ENCODE measurements at places on chromosomes 1 and 21.

DNA sequence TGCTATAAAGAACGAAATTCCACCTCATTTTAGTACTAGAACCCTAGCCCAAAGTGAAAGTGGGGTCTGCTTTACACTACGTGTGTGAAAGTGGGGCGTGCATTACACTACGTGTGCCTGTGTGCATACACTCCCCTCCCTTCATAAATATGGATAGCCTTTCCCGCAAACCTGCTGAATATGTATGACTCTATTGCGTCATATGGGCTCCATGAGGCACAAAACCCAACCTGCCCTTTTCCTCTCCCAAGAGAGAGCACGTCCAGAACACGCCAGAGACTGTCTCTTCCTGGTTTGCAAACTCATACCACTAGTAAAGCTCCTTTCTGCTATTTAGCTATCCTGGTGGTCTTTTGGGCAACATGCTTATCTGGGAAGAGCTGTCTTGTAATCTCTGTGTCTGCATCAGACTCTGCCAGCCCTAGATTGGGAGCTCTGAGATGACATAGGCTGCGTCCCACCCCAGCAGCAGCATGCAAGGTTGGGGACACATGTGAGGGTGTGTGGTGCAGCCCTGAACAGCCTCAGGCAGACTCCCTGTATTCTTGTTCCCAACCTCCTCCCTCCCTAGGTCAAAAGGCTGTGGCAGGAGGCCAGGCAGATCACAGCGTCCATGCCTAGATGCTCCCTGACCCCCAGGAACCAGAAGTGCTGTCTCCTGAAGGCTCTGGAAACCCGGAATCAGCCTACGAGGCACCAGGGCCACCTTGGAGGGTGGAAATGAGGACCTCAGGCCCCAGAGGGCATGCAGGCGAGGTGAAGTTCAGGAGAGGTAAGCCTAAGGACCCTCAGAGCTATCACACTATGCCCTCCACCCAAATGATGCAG, 12.3 kb upstream of the PADI1 start:
- DNase-seq = peak; percentile 32

DNA sequence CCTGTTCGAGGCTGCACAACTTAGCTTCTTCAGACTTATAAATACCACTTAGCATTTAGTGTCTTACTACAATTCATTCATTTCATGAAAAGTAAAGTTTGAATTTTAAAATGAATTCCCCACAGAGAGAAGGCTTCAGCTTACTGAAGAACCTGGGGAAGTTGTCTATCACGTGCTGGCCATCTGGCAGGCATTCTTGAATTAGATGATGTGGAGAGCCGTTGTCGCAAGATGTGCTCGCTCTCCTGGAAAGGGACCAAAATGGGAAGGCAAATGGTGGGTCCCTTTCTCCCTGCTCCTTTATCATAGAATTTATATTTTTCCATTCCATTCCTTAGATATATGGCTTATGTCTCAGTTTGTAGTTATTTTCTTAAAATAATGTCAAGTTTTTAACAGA, 90.5 kb downstream of the CD247 start:
- no peak for DNase-seq

GRCh38 chr1:231278100-231278790, 37.2 kb downstream of the GNPAT start:
- DNase-seq = no peak

DNA sequence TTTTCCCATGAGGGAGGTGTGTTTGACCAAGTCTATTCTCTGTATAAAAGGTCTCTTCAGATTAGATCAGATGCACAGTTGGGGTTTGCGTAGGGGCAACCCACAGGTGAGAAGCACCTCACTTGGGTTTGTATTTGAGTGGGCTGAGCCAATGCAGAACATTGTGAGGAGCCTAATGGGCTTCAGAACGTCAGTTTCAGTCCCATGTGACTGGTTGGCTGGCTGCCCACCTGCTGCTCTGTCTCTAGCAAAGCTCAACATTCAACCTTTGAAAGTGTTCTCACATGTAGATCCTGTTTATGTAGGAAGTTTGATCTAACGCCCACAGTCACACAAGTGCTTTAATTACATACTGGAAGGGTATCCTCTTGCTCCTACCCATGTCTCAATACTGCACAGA, 105.5 kb downstream of the FASLG start:
- no peak for DNase-seq

- no peak for DNase-seq
Observed at GRCh38 chr1:188782220-188782841, 1695.3 kb downstream of the BRINP3 start.

DNA sequence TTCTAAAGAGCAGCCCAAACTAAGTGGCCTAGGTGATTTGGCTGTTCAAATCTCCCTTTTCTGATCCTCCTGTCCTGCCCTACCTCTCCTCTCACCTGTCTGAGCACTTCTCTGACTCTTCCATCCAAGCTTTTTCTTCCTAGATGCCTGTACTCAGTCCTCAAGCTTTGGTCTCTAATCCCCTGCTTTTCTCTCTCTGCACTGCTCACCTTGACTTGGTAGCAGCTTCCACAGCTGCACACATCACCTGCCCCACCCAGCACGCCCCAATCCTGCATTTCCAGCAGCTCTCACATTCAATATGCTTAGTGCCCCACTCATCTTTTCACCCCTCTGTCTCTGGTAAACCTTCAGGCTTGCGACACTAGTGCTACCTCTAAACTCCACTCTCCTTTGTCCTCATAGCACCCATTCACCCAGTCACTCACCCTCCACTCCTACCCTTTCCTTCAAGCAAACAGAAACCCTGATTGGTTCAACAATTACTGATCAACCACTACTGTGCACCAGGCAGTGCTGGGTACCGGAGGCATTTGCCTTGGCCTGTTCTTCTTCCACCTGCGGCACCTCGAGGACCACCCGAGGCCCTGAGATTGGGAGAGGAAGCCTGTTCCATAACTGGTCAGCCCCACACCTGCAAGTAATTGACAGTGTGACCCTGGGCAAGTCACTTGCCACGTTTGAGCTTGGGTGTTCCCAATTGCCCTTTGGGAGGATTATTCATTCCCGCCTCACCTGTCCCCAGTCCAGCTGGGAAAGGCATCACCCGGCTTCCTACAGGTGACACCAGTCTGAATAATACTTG, 136.1 kb upstream of the EDN2 start:
- DNase-seq = peak; percentile 38

DNA sequence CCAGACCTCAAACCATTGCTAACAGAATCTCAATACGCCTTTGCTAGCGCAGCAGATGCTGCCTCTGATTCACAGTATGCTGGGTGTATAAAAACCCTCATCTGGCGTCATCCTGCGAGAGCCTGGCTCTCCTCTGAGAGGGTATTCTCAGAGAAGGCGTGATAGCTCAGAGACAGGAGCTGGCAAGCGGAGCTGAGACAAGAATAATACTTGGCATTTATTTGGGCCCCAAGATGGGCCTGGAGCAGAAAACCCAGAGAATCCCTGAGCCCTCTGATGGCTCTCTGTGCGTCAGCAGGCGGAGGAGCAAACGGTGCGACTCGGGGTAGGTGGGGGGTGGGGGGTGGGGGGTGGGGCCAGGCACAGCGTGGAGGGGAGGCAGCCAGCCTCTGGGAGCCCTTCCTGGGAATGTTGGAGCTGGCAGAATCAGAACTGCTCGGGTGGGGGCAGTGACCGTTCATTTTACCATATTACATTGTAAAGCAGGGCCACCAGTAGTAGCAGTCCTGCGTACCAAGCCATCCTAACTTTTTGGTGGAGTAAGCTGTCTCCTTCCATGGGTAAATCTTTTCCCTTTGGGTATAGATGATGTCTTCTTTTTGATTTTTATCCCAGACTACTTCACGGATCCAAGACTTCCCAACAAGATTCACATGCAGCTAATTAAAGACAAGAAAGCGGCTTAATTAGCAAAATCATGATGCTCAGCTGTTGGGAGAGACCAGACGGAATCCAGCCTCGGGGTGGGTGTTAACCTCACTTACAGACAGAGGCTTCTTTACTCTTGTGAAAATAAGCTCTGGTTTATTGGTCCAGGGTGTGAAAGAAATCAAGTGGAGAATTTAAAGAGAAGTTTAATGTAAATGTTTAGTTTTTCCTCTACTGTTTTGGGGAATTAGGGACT, 7.1 kb downstream of the RIIAD1 start:
- DNase-seq = no peak

- DNase-seq = no peak
Observed at GRCh38 chr1:40383095-40383487, 9.6 kb downstream of the SMAP2 start.

GRCh38 chr1:86105533-86105866, 51.1 kb downstream of the COL24A1 start:
- DNase-seq = no peak

All from activated CD8-positive, alpha-beta memory T cell treated with anti-CD3 and anti-CD28 coated beads, Interleukin-2, amount 50 U/mL, for 48 hours (primary cell).